Astrocyte of the spinal cord (primary cell): ENCODE measurements at places on chromosomes 1 and 21.
A peak's percentile ranks its signal among the peaks of the same experiment; 100 is the strongest.

DNA sequence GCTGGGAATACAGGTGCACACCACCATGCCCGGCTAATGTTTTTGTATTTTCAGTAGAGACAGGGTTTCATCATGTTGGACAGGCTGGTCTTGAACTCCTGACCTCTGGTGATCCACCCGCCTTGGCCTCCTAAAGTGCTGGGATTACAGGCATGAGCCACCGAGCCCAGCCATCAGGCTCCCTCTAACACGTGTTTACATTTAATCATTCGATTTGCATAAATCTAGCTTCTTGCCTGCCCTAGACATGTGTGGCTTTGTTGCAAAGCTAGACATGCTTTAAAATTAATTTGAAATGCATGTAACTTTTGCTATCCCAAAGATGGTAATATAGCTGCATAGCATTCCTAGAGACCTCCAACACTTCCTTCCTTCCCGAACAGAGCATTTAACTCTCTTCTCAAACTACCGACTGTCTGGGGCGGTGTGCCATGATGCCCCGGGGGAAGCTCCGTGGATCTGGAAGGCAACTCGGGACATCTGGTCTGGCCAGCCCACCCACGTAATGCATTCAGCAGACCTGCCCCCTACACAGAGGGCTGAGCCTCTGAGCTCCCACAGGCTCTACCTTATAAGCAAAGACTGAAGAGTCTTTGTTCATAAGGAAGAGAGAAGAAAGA lies 34.6 kb upstream of the NID1 start:
- DNase-seq, result no peak

DNA sequence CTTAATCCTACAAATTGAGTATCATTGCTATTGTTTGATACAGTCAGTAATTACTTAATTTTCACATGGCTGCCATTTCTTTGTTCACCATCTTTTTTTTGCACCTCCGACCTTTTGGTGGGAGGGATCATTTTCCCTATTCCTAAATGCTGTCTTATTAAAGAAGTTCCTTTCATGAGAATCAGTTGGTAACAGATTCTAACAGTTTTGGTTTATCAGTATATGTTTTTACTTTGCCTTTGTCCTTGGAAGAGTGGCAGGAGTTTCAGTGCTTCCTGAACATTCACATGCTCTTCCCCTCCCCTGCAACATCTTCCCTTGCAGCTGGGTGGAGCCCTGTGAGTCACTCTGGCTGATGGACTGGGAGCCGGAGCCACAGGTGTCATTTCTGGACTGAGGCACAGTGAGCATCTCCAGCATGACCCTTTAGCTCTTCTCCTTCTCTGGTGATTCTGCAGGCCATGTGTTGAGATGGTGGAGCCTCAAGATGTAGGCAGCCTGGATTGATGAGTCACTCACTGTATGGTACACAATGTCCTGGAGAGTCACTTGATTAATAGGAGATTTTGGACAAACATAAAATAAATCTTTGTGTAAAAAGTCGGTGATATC lies 217.7 kb downstream of the URB2 start:
- DNase-seq, result peak; percentile 19

GRCh38 chr1:199009447-199009846 lies 370.6 kb downstream of the PTPRC start:
- no peak for DNase-seq

DNA sequence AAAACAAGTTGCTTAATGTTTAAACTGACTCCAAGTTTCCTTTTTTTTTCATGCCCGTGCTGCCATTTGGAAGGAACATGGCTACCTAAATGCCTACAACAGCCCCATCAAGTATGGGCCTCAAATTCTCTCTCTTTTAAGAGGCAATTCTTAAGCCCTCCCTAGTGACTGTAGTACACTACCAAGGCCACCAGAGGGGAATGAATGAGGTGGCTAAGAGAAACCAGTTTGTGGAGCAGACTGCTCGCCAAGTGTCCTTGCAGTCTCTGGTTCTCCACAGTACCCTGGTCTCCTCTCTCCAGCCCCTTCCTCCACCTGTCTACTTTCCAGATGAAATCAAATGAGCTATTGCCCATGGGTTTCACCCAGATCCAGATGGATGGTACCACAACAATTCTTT lies 1809.6 kb downstream of the BRINP3 start:
- no peak for DNase-seq

DNA sequence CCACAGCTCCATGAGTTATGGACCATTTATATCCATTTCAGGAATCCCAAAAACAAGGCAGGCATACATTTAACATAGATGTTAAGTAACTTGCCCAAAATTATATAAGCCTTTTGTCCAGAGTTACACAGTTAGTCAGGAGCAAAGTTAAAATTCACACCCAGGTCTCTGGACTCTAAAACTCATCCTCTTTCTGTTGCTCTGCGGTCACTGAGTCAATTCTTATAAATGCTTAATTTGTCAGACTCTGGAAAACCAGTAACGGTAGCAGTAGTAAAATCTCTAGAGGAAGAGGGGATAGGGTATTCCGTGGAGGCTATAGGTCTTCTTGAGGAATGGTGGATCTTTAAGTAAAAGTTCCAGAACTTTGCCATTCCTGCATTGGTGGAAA lies 223.6 kb upstream of the JUN start:
- DNase-seq, result no peak

- DNase-seq, result no peak
These were observed 1.5 kb downstream of the TRNP1 start for GRCh38 chr1:26994787-26995517.

- DNase-seq, result no peak
These were observed 104.0 kb upstream of the PPP2R5A start for GRCh38 chr1:212181015-212181882.

- peak; percentile 52 for DNase-seq
These were observed 41.4 kb upstream of the LMX1A start for GRCh38 chr1:165397944-165398343.

- DNase-seq, result no peak
These were observed 63.8 kb upstream of the CASZ1 start for GRCh38 chr1:10860218-10860617.

DNA sequence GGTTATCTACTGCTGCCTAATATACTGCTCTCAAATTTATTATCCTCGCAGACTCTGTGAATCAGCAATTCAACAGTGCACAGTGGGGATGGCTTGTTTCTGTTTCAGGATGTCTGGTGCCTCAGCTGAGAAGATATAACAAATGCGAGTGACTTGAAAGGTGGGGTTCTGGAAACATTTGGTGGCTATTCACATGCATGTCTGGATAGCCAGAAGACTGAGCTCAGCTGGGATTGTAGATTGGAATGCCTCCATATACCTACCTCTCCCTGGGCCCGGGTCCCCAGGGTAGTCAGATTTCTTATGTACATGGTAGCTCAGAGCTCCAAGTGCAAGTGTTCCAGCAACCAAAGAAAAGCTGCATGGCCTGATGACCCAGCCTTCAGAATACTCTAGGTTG lies 176.3 kb downstream of the IER5 start:
- DNase-seq, result no peak

- peak; percentile 50 for DNase-seq
These were observed 178.0 kb downstream of the SDCCAG8 start for GRCh38 chr1:243433737-243434370.

- no peak for DNase-seq
These were observed 292.1 kb downstream of the TM2D1 start for GRCh38 chr1:61432616-61433388.

DNA sequence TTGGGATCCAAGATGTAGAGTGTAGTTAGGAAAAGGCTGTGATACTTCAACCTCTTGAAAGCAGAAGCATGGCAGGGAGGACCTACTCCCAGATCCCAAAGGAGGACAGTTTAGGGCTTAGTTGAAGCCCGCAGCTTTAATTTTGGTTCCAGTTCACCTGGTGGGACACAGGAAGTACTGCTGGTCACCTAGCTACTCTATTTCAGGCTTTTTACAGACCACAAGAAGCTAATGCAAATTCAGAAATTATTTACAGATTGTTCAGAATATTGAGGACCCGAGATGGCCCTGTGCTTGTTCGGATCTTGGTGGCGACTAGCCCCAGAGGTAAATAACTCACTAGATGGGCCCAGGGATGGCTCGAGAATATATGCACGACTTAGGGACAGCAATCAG lies 6.4 kb upstream of the SMCP start:
- DNase-seq, result no peak

DNA sequence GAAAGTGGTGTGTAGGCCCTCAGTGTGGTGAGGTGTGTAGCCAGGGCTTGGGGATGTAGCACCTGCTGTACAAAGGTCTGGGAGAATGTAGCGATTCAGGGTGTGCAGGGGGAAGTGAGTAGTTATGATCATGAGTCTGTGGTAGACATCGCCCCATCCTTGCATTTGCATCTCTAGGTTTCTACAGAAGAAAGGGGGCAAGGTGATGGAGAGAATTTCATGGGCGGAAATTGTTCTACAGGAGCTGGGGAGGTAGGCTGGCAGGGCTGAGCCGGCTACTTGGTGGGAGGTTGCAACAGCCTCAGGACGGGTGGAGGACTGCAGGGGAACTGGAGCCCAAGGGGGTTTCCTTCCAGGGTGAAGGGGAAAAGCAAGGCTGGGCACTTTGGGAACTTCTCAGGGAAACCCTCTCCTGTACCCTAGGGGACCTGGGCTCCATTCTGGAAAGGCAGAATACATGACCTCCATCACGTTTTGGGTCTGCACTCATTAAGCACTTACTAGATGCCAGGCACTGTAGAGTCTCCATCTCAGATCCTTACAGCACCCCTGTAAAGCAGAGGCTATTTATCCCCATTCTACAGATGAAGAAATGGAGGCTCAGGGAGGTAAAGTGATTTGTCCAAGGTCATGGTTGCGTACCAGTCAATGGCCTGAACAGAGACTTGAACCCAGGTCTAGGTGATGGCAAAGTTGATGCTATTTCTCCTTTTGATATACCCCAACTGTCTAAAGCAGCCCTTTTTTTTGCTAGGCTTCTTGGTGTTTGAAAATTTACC lies 14.5 kb upstream of the TNFRSF1B start:
- no peak for DNase-seq

DNA sequence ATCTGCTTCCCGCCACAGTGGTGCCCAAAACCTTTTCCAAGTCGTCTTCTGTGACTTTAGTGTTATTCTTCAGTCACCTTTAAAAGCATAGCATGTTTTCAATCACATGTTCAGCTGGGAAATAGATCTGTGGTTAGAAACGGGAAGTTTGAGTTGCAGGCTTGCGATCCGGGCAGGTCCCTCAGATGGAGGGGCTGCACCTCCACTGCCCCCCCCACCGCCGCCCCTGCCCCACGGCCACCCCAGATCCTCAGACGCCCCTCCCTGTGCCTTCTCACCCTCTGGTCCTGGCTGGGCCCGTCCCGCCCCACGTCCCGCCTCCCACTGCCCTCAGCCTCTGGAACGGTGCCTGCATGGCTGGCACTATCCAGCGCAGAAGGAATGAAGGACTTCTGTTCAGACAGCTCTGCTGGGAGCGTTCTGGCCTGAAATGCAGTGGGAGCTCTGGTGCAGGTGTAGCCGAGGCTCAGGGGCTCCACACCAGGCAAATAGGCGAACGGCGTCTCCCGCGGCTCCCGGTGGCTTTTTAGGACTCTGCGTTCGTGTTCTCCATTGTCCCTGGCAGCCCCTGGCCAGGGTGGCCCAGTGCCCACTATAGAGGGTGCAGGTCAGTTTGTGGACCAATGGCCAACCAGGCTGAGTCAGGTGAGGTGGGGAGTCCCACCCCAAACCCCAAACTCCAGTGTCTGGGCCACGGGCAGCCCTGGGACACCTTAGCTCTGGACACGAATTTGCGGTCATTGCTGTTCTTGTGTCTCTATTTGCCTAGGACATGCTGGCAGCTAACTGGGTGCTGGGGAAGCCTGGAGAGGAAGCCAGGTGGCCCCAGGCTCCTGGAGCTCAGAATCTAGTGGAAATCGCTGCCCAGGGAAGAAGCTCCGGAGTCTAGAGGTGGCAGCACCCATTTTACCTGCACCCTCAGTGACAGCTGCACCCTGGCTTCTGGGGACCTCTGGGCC lies 67.1 kb downstream of the FAAP20 start:
- DNase-seq, result no peak

DNA sequence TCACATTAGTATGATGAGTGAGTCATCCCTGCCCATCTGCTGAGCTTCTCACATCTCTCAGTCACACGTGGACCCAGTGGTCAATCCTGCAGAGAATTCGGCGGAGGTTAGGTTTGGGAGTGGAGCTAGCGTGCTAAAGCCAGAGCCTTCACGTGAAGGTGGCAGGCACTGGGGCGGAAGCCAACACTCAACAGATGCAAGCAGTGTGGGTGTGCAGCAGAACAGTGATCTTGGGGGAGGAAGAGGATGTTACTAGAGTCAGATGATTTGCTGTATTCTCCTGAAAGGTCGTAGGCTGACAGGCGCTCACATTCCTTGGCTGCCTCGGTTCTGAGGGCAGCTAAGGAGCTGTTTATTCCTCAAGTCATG lies 6.7 kb downstream of the C1orf115 start:
- DNase-seq, result no peak

- DNase-seq, result peak; percentile 73
These were observed 70.9 kb downstream of the APP start for GRCh38 chr21:26099610-26100219.

GRCh38 chr1:171509191-171509590 lies 23.9 kb downstream of the PRRC2C start:
- no peak for DNase-seq

- peak; percentile 81 for DNase-seq
These were observed 58.1 kb downstream of the SCCPDH start for GRCh38 chr1:246782120-246782900.

GRCh38 chr1:70979881-70980280 lies 67.7 kb downstream of the PTGER3 start:
- no peak for DNase-seq

DNA sequence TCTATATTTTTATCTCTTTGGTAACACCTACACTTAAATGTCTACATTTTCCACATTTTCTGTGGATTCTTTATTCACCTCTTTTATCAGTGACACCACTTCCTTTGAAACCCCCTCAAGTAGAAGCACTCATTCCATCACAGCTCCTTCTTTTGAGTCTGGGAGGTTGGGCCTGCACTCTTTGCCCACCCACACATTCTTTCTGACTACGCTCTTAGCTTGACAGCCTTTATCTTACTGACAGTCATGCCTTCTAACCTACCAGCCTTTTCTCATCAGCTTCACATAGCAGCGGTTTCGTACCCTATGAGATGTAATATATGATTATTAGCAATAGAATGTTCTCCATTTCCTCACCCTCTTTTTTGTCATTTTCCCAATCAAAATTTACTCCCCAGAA lies 151.9 kb downstream of the TNFSF18 start:
- DNase-seq, result no peak

DNA sequence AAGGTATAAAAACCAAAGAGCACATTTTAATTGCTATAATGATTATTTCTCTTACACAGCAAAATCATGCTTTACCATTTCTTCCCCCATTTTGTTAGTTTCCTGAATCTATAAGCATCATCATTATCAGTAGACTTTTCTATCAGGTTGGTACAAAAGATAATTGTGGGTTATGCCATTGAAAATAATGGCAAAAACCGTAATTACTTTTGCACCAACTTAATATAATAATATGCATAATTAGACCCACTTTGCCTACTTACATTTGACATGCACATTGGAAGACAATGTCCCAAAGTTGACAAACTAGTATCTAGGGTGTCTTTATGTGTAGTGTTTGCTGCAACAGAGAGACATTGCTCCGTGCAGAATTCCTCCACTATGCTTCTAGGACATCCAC lies 594.2 kb downstream of the LMO4 start:
- DNase-seq, result no peak

GRCh38 chr1:183590244-183591191 lies at the start of gene NCF2:
Gene NCF2, minus strand, starts transcription at chr1:183590459. Its CDS starts 130 bp downstream, at chr1:183590329.
- no peak for DNase-seq

- DNase-seq, result peak; percentile 49
These were observed 19.0 kb downstream of the TMEM63A start for GRCh38 chr1:225863167-225863566.

GRCh38 chr1:186479162-186479561 lies 18.2 kb upstream of the PDC start:
- DNase-seq, result no peak
